ENCODE measurements at places on chromosomes 12 and 14.

- no peak for DNase-seq
Observed at GRCh38 chr14:69664865-69665526, 53.6 kb downstream of the SUSD6 start.

- DNase-seq = no peak
Observed at GRCh38 chr12:47205532-47206449, 126.0 kb upstream of the AMIGO2 start.

GRCh38 chr12:58681730-58682129 lies 238.6 kb downstream of the LRIG3 start:
- DNase-seq = no peak

- DNase-seq = no peak
Observed at GRCh38 chr14:99664937-99665273, 19.2 kb upstream of the CYP46A1 start.

DNA sequence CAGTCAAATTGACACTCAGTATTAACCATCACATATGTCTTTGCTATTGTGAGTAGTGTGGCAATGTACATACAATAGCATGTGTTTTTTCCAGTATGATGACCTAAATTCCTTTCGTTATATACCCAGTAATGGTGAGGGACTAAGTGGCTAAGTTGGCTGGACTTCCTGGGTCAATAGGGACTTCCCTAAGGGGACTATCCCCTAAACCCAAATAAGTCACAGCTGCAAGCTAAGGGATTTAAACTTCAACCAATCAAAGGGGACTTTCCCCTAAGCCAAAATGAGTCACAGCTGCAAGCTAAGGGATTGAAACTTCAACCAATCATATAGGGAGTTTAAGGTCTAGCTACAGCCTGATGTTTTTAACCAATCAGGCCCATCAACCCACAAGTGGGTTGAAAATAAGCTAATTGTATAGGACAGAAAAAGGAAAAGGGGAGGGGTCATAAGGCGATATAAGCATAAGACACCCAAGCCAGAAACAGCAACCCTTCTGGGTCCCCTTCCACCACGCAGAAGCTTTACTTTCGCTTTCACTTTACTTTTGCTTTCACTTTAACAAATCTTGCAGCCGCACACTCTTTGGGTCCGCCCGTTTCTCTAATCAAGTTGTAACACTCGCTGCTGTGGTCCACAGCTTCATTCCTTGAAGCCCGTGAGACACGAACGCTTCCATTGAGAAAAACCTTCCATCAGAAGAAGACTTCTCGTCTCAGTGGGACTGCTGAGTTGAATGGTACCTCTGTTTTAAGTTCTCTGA lies 404.4 kb downstream of the FLRT2 start:
- DNase-seq = no peak
